ENCODE measurements at places on chromosomes 3 and 15.

- DNase-seq, result peak; percentile 6
Measured at GRCh38 chr3:182793663-182794454, 555 bp downstream of the ATP11B start.

GRCh38 chr15:80612118-80612823, 82.8 kb upstream of the ABHD17C start:
- DNase-seq, result no peak

GRCh38 chr3:140093742-140094141, 158.8 kb downstream of the CLSTN2 start:
- no peak for DNase-seq

- DNase-seq, result no peak
Measured at GRCh38 chr15:49075881-49076280, 29.6 kb upstream of the SECISBP2L start.

DNA sequence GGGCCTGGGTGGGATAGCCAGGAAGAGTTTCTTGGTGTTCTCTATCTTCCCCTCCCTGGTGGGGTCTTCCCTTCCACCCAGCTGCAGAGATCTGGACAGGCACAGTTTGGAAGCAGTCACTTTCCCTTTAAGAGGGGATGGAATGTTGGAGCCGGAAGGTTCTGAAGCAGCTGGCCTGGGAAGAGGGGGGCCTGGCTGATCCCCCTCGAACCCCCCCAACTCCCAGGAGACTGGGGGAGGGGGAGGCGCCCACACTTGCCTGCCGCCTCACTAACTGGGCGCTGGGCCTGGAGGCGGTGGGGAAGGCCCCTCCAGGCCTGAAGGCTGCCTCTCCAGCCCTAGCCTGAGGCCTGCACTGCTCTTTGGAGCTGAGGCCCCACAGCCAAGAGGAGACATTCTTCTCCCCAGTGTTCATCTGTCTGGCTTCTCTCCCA, 1.4 kb downstream of the DVL3 start:
- no peak for DNase-seq

DNA sequence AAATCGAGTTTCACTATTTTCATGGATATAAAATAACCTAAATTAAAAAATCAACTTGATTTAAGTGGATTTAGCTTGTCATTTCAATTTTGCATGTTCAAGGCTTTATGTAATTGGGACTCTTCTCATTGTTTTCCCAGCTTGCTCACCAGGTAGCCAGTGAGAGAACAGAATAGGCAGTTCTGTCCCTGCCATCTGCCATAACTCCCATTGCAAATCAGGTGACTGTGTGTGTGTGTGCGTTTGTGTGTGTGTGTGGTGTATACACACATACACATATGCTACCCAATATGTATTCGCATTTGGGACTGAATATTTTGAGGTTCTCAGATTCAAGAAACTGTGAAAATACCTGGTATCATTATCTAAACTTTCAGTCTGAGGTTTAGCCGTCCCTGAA, 1069.8 kb downstream of the IGSF11 start:
- DNase-seq, result no peak

DNA sequence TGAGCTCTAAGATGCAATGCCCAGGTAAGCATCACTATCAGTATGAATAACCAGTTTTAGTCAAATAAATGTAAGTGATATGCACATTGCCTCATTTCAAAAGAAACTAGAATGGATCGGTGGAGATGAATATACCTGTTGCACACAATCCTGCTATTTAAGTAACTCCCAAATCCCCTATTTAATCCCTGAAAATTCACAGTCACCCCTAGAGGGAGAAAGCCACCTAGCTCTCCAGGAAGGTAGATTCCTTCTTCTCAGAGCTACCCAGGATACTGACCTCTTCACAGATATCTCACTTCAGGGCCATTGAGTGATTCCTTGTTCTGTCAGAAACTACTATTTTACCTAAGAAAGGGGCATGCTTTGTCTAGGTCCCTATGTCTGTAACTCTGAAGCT, 11.7 kb downstream of the LSAMP start:
- no peak for DNase-seq

DNA sequence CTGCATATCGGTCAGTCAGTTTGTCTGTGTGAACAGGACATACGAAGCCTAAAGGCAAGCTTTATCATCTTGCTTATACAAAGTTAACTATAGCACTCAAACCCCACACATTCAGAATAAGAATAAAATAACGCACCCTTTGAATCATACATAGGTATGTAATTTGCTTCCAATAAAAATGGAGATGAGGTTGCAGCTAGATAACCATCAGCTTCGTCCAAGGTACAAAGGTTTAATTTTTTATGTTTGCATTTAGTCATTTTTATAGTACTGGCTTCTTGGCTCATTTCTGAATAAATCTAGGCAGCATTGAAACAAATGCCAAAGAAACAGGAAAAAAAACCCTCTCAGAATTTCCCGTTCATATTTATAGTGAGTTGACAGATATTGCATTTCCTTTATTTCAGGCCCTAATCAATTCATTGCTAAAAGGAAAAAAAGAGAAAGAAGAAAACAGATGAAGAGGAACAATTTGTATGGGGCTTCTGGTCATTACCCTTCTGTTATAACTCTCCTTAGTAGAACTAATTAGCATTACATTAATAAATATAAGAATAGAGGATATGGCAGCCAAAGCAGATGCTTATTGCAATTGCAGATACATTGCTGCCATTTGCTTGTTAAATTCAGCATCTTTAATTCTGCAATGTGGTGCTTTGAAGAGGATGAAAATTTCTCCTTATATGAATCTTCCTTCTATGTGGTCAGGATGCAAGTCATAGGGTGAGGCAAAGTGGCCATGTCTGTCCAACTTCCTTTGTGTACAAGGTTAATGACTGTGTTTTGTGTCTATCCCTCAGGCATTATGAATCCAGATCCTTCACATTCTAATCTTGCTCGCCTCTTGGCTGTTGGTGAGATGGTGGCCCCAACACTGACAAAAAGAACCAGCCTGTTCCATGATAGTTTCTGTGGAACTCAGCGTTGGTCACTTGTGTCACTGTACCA, 550.0 kb downstream of the AGBL1 start:
- no peak for DNase-seq

DNA sequence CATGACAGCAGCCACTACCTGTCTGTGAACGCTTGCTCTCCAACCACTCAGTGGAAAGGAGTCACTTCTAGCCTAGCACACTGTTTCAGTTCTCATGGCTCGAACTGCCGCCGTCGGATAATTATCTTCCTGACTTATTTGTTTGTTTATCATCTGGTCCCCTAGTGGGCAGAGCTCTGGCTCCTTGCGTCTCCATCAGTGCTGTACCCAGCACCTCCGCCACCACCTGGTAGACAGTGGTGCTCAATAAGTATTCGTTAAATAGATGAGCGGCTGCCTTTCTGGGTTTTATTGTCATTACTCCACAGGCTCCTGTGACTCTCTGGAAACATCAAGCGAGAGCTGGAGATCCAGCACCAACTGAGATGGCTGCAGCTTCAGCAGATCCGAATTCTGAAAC, 297.5 kb downstream of the NTRK3 start:
- no peak for DNase-seq

DNA sequence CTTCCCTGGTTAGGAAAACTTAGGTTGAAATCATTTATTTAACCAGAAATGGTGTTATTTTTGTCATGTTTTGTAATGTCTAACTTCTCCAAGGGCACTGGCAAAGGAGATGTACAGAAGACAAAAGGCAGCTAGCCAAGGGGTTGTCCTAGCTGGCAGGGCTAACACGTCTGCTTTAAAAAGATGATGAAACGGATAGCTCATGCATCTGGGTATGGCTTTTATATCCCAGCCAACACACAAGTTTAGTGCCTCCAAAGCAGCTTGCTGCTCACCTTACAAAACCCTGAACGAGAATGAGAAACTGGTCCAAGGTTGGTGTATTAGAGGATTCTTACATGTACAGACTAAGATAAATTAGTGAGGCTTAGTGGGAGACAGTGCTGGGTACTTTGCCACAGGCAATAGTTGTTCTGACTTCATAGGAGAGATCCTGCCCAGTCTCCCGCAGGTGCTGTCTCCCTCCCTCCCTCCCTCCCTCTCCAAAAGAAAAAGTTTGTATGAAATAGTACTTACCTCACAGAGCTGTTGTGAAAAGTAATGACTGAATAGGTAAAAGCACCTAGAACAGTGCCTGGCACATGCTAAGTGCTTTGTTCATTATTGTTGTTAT, 47.8 kb downstream of the KCNMB2 start:
- no peak for DNase-seq

DNA sequence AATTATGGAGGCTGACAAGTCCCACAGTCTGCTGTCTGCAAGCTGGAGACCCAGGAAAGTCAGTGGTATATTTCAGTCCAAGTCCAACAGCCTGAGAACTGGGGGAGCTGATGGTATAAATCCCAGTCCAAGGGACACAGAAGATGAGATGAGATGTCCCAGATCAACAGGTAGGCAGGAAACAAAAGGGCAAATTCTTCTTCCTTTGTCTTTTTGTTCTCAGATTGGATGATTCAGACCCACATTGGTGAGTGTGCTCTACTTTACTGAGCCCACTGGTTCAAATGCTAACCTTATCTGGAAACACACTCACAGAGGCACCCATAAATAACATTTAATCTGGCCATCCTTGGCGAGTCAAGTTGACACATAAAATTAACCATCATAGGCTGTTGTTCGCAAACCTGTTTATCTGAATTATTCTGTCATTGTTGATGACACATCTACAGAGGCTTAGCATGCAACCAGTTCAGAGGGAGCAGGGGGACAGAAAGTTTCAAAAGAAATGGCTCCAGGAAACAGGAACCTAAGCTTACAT, 62.7 kb upstream of the ITGA11 start:
- no peak for DNase-seq

DNA sequence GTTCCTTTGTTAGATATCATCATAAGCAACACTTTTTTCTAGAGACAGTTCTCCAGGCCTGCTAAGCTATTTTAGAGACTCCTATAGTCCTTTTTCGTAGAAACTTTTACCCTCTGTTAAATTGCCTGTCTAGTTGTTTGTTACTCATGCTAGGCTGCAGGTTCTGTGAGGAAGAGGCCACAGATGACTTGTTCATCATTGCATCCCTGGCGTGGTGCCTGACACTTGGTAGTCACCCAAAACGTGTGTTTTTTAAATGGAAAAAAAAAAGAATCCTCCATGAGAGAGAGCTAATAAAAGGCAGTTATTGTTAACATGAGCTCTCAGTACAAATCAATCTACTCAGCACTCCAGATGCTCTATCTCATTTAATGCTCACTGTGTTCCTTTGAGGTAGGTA, 35.1 kb downstream of the CCDC54 start:
- no peak for DNase-seq

GRCh38 chr3:39000008-39000450, 51.7 kb downstream of the SCN11A start:
- no peak for DNase-seq

DNA sequence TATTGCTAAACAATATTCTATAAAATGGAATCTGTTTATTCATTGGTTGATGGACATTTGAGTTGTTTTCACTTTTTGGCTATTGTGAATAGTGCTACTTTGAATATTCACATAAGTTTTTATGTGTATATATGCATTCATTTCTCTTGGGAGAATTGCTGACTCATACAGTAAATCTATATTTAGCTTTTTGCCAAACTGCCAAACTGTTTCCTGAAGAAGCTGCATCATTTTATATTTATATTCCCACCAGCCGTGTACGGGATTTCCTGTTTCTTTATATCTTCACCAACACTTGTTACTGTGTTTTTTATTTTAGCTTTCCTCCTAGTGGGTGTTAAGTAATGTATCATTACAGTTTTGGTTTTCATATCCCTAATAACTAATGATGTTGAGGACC, 12.5 kb upstream of the TCAIM start:
- DNase-seq, result no peak

DNA sequence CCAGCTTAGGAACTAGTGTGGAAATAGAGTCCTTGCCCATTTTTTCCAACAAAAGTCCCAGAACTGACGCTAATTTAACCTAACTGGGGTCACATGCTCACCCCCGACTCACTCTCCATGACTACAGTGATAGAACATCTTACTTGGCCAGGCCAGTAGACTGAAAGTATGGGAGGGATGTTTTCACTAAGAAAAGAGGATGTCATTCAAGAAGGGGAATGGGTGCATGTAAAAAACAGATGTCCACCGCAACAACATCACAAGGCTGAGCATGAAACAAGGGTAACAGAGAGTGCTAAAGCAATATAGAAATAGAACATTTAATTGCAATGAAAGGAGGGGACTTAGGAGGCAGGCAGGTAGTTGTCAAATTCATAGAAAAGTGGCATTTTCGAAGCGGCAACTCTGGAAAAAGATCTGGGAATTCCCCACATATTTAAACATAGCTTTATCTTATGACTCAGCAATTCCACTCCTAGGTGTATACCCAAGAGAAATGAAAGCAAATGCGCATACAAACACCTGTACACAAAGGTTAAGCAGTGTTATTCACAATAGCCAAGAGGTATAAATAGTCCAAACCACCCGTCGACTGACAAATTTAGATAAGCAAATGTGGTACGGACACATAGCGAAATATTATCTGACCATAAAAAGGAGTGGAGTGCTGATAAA, 41.1 kb upstream of the UBE2E2 start:
- DNase-seq, result no peak

- DNase-seq, result peak; percentile 13
Measured at GRCh38 chr15:99476413-99477222, 89.2 kb upstream of the MEF2A start.

DNA sequence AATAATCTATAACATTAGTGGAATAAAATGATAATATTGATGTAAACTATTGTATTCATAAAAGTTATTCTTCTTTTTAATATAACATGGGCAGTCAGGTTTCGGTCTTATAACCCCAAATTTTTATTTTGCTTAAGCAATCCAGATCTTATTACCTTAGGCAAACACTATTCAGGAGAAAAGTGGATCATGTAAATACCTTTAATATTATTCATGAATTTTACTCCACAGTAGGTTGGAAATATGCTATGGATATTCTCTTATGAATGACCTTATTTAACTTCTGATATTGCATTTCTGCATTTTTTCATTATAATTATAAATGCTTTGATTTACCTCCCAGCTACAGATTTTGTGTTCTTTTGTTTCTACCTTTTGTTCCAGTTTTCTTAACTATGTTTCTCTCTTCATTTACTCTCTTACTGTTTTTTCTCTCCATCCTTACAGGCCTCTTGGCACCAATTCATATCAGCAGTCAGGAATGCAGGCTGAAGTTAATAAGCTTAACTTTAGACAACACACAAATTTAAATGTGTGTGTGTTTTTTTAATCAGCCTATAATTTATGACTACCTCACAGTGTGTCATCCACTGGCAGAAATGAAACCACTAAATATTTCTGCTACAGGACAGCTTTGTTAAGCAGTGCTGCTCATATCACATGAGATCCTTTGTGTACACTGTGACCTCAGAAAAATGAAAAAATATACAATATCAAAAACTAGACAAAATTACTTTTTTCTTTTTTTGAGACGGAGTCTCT, 111.0 kb downstream of the NSUN3 start:
- no peak for DNase-seq

DNA sequence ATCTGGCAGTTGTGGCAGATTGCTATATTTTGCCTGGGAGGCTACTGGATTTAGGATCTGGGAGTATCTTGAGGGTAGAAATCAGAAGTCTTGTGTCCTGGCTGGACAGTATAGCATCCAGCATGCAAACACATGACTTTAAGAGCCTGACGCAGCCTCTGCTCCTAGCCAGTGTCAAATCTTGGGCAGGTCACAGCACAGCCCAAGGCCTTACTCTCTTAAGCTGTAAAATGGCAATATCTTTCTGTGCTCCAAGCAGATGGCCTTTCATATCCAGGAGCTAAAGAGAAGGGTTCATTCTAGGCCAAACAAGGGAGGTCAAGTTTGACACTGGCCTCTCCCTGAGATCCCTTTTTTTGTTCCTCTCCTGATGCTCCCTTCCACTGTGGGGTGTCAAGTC, 19.8 kb upstream of the RAD18 start:
- DNase-seq, result no peak
